Osteocyte (in vitro differentiated cells): ENCODE measurements at places on chromosomes 3 and 15. TPM values are rescaled to one million over a fixed set of nuclear protein-coding genes. Genes with fewer than 3 reads are reported as not detected.

DNA sequence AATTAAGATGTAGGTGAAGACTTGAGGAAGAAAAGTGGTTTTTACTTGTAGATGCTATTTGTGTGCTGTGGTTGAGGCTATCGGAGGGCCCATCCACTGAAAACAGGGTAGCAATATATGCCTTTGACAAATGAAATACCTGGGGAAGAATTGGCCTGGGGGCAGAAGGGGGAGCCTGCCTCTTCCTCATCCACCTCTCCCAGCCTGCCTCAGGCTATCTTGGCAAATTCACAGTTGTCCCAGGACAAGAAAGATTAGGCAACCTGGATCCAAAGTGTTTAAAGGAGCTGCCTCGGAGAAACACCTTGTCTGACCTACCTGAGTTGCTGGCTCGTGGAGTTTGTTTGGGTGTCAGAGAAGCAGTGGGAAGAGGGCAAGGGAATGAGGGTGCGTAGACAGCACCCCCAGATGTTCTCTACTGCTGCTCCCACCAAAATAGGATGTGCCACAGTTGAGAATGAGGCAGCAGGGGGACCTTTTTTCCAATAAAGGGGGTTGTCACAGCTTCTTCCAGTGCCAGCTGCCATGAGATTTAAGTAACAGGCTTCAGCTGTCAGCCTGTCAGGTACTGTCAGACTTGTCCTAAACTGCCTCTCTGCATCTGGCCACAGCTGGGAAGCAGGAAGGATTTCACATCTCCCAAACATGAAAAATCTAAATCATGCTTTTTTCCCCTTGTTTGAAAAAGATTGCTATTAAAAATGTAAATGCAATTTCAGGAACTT, 9.2 kb downstream of the PLEKHO2 start:
- H3K27me3 ChIP-seq, result no peaks in the 10 kb centered on the region
- H3K27ac ChIP-seq, result peak overlapping the region; percentile 88
- no peak overlapping the region for H3K4me3 ChIP-seq

GRCh38 chr3:179476215-179476614, 24.9 kb upstream of the GNB4 start:
- no peak overlapping the region for H3K4me3 ChIP-seq
- no peak for DNase-seq
- H3K27me3 ChIP-seq, result peaks cover 2% of the 10 kb centered on the region
- no peaks in the 10 kb centered on the region for H3K36me3 ChIP-seq
- H3K27ac ChIP-seq, result no peak overlapping the region
- no peaks in the 10 kb centered on the region for H3K4me1 ChIP-seq

DNA sequence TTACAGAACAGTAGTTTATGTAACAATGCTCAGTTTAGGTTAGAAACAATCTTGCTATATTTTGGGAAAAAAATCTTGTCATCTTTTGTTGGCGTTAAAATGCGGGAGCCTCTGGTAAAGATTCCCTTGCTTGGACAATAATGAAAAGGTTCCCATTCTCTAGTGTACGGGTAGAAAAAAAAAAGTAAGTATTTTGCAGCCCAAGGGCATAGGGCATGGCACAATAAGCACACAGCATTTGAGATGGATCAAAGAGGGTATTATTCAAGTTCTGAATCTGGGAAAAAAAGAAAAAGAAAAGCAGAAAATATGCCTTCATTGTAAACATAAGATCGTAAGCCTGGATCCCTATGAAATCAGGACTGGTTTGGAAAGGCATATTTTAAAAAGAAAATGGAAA, 408.6 kb upstream of the ROBO2 start:
- H3K36me3 ChIP-seq, result no peaks in the 10 kb centered on the region

- no peaks in the 10 kb centered on the region for H3K4me1 ChIP-seq
- peaks cover 22% of the 10 kb centered on the region for H3K27me3 ChIP-seq
- DNase-seq, result no peak
- no peak overlapping the region for H3K27ac ChIP-seq
- no peak overlapping the region for H3K4me3 ChIP-seq
Measured at GRCh38 chr3:117302428-117302827, 592.8 kb downstream of the TUSC7 start.

Gene OR5H14
- not detected in 2 replicates for total RNA-seq

- H3K27ac ChIP-seq, result no peak overlapping the region
- no peaks in the 10 kb centered on the region for H3K27me3 ChIP-seq
- no peaks in the 10 kb centered on the region for H3K4me1 ChIP-seq
- H3K4me3 ChIP-seq, result no peak overlapping the region
- peaks cover 80% of the 10 kb centered on the region for H3K36me3 ChIP-seq
Measured at GRCh38 chr3:177035676-177036075, 161.6 kb downstream of the TBL1XR1 start.

DNA sequence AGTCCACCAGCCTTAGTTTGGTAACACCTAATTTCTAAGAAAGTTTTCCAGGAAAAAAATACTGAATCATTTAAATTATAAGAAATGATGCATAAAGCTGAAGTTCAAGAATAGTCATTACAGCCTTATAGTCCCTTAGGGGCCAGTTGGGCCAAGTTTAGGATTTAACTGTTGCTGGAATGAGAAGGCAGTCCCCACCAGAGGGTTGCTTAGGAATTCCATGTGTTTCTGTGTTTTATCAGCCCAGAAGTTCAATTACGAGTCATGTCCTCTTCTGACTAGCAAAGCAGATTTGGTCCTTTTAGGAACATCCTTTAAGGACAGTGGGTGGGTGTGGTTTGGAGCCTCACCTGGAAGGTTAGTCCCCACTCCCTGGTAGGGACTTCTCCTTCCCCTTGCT, 57.0 kb upstream of the NR2E3 start:
- H3K27ac ChIP-seq, result no peak overlapping the region
- peaks cover 14% of the 10 kb centered on the region for H3K4me1 ChIP-seq
- H3K27me3 ChIP-seq, result no peaks in the 10 kb centered on the region

GRCh38 chr3:33758864-33759263, 39.6 kb upstream of the PDCD6IP start:
- no peak overlapping the region for H3K27ac ChIP-seq
- peaks cover 9% of the 10 kb centered on the region for H3K27me3 ChIP-seq
- no peaks in the 10 kb centered on the region for H3K4me1 ChIP-seq
- H3K4me3 ChIP-seq, result no peak overlapping the region
- H3K36me3 ChIP-seq, result no peaks in the 10 kb centered on the region

Gene CCR3
- not detected in 2 replicates for total RNA-seq

DNA sequence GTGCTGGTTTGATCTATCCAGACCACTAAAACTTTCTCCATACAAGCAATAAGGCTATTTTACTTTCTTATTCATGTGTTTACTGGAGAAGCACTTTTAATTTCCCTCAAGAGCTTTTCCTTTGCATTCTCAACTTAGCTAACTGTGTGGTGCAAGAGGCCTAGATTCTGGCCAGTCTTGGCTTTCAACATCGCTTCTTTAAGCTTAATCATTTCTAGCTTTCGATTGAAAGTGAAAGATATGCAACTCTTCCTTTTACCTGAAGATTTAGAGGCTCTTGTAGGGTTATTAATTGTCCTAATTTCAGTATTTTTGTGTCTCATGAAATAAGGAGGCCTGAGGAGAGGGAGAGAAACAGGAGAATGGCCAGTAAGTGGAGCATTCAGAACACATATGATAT, 234.8 kb upstream of the GADL1 start:
- no peak for DNase-seq
- H3K27me3 ChIP-seq, result peaks cover 5% of the 10 kb centered on the region
- H3K36me3 ChIP-seq, result no peaks in the 10 kb centered on the region
- H3K27ac ChIP-seq, result no peak overlapping the region

Gene SCN11A
- total RNA-seq, result 0.08 and 0.18 TPM in 2 replicates

- peaks cover 3% of the 10 kb centered on the region for H3K4me1 ChIP-seq
- DNase-seq, result no peak
- H3K27ac ChIP-seq, result no peak overlapping the region
- H3K36me3 ChIP-seq, result no peaks in the 10 kb centered on the region
Measured at GRCh38 chr15:31606194-31606669, 279.6 kb downstream of the KLF13 start.

- H3K4me1 ChIP-seq, result peaks cover 36% of the 10 kb centered on the region
- H3K36me3 ChIP-seq, result peaks cover 43% of the 10 kb centered on the region
- peak; percentile 19 for DNase-seq
- H3K4me3 ChIP-seq, result no peak overlapping the region
- H3K27me3 ChIP-seq, result no peaks in the 10 kb centered on the region
Measured at GRCh38 chr15:68407141-68407885, 24.6 kb downstream of the ITGA11 start.

Gene C3orf20
- total RNA-seq, result not detected in 2 replicates
